ENCODE measurements at places on chromosomes 4 and X.
A peak's percentile ranks its signal among the peaks of the same experiment; 100 is the strongest.

DNA sequence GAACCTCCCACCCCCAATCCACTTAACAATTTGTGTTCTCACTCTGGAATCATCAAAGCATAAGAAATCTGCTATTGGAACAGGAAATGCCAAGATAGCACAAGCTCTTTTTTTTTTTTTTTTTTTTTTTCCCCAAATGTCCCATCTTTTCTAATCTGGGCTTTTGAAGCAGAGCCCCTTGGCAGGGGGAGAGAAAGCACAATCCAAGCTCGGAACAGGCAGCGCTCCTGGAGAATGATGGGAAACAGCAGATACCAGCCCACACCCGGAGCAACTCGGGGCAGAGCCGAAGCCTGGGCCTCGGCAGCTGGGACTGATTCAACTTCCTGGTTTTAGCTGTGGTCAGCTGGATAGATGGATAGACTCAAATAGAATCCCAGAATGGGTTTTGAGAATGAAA is 235.1 kb downstream of the QDPR start:
- peak; percentile 58 for DNase-seq

DNA sequence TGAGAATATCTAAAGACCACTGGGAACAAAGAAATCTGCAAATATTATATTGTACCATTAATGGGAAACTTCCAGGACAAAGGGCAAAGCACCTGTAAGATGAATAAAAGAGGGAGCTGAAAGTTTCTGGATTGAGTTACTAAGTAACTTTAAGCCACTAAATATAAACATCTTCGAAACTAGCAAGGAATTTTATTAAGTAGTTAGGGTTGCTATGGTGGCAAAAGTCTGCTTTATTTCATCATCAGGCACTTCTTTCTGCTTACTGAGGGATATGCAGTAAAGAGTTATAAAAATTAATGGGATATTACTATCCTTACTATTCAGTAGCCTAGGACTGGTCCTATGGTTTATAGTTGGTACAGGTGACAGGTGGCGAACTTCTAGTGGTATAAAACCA is 33.0 kb downstream of the SMARCA1 start:
- no peak for DNase-seq

- no peak for DNase-seq
These were observed 33.7 kb downstream of the SORBS2 start for GRCh38 chr4:185778307-185778706.

- DNase-seq: no peak
These were observed 346.7 kb upstream of the RASGEF1B start for GRCh38 chr4:81818385-81818920.

DNA sequence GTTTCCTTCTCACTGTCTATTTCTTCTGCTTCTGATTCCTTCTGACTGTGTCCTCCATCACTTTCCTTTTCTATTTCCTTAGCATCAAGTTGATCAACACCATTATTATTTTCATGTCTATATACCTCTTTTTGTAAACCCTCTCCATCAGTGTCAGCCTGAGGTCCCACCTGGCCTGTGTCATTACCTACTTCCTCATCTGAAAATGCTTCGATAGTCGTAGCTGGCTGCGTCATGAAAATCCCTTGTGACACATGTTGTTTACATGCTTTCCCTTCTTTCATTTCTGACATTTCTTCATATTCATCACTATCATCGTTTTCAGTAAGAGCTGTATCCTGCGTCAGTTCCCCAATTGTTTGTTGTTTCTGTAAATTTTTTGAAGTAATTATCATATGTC is 39.6 kb downstream of the RPGR start:
- DNase-seq: no peak

DNA sequence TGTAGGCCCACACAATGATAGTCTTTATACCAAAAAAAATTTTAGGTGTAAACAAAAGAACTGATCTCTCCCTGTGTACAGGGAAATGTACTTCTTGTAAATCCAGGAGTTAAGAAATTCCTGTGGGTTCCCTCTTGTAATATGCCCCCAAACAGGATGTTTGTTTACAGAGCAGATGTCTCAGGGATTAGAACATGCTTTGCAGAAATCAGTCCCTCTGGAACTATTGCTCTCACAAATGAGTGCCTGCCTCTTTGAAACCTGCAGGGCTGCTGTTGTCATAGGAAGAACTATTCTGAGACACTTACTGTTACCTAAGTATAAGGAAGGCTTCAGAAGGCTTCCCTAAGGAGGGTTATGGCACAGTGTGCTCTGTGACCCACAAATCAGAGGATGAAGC is 35.6 kb downstream of the PAK3 start:
- DNase-seq: peak; percentile 46

- peak; percentile 21 for DNase-seq
These were observed 736.9 kb upstream of the MAGEB2 start for GRCh38 chrX:29478336-29479069.

GRCh38 chrX:31255310-31256033 is 183.6 kb upstream of the FTHL17 start:
- no peak for DNase-seq

GRCh38 chrX:19156186-19156585 is 33.9 kb upstream of the ADGRG2 start:
- peak; percentile 54 for DNase-seq

- no peak for DNase-seq
These were observed 481.6 kb upstream of the FSTL5 start for GRCh38 chr4:162645381-162645780.

- no peak for DNase-seq
These were observed 21.5 kb upstream of the GATB start for GRCh38 chr4:151782296-151782695.

DNA sequence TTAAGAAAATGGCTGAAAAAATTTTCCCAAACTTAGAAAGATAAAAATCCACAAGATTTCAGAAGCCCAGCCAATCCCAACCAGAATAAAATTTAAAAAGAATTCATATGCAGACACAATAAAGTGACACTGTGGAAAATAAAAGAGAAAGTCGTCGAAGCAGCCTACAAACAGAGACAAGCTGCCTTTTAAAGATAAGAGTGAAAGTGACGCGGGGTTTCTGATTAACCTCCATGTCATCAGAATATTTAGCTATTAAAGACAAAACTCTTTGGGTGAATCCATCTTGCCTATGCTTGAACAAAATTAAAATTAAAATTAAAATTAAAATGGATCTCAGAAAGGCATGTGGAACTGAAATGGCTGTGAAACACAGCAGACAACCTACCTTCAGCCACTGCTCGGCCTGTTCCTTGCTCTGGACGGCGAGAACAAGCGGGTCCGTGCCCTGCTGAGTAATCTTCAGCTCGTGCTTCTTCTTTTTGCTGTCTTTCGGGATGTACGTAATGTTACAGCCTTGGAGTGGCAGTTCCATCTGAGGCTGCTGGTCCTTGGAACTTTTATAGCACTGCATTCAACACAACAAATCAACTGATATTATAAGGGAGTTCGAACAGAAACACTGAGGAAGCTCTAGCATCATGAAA is 101.4 kb downstream of the AFAP1 start:
- no peak for DNase-seq

DNA sequence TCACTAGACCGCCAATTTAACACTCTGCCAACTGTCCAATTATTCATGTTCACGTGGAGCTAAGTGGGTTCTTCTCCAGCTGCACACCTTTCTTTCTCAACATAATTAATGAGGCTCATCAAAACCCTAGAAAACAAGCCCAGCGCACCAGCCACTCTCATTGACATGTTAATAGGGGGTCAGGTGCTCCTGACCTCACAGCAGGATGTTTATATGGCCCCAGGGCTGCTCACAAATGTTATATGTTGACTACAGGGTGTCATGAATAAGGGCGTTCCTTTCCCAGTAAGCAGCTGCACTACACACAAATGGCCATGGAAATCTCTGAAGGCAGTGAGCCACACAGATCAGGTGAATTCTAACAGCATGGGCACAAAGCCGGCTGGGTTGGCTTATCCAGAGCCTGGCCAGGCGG is 209.8 kb downstream of the MGST2 start:
- no peak for DNase-seq

- DNase-seq: no peak
These were observed 37.6 kb upstream of the LGI2 start for GRCh38 chr4:25068386-25068785.

DNA sequence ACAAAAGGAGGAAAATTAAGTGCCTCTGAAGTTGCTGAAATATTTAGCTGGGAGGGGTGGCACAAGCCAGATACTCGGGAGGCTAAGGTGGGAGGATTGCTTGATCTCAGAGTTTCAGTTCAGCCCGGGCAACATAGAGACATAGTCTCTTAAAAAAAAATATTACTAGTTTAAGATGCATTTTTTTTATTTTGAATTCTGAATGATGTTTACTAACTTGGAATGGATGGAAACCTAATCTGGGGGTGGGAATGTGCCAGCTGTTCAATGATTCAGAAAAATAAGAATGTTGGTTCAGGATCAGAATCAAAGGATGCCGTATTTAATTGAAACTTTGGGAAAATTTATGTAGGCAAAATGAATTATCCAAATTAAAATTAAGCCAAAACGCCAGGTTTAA is 167.2 kb upstream of the ANK2 start:
- DNase-seq: no peak

DNA sequence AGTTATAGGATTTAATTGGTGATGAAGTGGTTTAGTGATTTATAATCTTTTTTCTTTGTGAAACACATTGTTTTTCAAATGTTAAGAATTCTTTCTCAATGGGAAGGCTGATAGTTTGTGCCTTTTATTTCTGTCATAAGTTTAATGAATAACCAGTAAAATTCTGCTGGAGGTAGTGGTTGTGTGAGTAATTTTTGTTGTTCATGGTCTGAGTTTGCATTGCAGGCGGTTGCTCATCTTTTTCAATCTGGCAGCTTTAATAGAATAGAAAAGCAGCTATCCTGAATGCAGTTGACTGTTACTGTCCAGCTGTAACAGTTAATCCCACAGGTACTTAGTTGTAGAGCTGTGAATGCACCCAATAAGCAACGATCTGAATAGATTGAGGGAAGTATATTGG is 215.6 kb upstream of the AFF2 start:
- no peak for DNase-seq

DNA sequence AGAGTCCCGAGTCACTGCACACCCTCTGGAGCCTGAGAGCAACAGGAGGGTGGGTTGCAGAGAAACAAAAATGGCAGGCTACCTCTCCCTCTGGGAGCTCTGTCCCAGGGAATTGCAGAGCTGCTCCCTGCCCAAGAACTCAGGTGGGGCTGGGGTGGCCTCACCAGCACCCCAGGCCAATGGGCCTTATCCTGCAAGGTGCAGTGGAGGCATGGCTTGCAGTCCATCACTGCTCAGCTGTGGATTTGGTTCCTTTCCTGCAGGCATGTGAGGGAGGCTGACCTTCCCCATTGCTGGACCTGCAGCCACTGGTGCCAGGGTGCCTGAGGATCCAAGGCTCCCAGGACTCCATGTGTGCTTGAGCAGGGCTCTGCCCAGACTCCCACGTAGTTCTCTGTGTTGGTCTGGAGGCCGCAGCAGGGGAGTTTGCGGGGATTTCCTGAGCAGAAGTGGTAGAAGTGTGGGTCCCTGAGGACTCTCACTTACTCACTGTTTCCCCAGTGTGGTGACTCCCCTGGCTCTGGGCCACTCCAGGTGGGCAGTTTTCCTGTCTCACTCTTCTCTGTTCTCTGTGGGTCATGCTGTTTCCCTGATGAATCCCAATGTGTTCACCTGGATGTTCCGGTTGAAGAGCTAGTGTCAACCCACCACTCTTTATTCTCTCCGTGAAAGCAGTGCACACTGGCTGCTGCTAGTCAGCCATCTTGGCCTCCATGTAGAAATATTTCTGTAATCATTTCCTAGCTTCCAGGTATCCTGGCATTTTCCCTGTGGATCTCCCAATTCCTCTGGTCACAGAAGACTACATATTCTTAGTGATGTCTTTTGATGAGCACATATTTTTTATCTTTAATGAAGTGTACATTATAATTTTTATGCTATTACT is 82.3 kb downstream of the ARHGAP24 start:
- DNase-seq: no peak

Measured in adipocyte (in vitro differentiated cells).